ENCODE measurements at places on chromosomes 3 and 15.

DNA sequence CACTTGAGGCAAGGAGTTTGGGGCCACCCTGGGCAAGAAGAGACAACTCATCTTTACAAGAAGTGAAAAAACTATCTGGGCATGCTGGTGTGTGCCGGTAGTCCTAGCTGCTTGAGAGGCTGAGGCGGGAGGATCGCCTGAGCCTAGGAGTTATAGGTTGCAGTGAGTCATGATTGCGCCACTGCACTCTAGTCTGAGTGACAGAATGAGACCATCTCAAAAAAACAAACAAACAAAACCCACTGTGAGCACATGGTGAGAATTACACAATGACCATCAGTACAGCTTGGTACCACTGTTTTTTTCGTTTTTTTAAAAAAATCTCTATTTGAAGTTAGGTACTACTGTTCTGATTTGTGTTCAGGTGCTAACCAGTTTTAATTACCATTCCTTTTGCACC lies 13.6 kb downstream of the VPS39 start:
- DNase-seq: no peak

- no peak for DNase-seq
Measured at GRCh38 chr3:146390006-146390772, 79.2 kb downstream of the PLSCR2 start.

DNA sequence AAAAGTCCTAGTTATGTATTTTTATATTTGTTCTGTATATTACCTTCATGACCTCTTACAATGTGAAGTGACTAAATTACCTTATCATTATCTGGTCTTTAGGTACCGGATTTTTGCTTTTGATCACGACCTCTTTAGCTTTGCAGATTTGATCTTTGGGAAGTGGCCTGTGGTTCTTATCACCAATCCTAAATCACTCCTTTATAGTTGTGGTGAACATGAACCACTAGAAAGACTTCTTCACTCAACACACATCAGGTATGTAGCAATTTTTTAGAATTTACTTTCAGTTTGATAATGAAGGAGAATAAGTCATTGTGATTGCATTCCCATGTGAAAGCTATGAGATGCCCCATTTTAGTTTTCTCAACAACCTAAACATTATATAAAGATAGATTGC lies 18.3 kb downstream of the TMEM62 start:
- DNase-seq: no peak

- no peak for DNase-seq
Measured at GRCh38 chr3:123357275-123357674, 91.6 kb downstream of the ADCY5 start.

DNA sequence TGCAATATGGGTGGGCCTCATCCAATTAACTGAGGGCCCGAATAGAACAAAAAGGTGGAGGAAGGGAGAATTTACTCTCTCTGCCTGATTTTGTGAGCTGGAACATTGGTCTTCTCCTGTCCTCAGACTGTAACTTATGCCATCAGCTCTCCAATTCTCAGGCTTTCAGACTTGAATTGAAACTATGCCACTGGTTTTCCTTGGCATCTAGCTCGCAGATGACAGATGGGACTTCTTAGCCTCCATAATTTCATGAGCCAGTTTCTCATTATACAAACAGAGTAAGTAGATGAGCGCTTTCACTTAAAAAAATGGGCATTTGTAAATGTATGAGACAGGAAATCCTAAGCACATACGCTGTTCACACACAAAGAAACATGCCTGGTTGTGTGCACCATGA lies 8.7 kb upstream of the PTX3 start:
- no peak for DNase-seq

DNA sequence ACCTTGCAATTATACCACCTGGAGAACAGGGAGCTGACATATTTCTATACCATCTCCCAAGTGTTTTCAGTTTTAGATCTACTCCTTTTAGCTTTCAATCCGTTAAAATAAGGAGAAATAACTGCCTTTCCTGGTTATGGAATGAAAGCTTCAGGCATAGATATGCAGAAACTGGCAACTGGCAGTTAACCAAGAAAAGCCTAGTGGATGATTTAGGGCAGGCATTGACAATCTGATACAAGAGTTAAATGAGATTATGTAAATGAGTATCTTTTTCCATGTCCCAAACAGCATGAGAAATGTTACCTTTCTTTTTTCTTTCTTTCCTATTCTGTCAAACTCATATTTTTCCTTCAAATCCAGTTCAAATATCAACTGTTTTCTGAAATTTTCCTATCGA lies 689.1 kb upstream of the DPPA4 start:
- DNase-seq: no peak

DNA sequence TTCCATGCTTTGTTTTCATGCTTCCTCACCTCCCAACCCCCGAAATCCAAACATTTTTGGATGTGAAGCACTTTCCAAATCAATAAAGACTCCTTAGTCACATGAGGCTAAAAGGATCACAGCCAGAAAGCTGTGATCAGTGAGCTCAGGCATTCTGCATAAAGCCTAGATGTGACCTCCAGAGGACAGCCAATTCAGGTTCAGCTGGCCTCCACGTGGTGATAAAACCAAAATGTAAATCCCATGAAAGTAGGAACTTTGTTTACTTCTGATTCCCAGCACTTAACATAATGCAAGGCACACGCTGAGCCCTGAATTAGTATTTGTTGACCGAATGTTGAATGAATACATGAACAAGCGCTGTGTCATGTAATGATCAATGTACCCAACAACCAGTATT lies 249.5 kb upstream of the EOMES start:
- DNase-seq: no peak

DNA sequence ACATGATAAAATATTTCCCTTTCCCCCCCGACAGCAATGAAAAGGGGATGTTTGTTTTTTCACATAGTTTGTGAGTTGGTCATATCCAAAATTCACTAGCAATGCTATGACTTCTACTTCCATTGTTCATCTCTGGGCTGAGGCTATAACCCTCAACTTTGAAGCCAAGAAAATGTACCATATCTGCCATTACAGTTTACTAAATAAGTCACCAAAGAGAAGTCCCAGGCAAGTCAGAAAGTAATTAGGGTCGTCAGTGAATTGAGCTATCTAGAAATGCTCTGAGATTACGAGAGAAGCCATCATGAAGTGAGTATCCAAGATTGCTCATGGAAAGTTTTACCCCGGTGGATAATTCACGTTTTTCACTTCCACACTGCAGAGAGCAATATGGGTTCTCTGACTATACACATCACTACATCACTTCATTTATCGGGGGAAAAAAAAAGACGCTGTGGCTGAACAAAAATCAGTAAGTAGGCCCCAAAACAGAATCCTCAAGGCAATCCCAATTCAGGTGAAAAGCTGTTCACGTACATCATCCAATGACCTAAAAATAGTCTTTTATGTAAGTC lies 1.4 kb downstream of the PEAK1 start:
- DNase-seq: no peak

GRCh38 chr3:194340757-194341400 lies 10.2 kb downstream of the CPN2 start:
- DNase-seq: no peak

- no peak for DNase-seq
Measured at GRCh38 chr15:74724570-74725224, 631 bp downstream of the CYP1A1 start.

DNA sequence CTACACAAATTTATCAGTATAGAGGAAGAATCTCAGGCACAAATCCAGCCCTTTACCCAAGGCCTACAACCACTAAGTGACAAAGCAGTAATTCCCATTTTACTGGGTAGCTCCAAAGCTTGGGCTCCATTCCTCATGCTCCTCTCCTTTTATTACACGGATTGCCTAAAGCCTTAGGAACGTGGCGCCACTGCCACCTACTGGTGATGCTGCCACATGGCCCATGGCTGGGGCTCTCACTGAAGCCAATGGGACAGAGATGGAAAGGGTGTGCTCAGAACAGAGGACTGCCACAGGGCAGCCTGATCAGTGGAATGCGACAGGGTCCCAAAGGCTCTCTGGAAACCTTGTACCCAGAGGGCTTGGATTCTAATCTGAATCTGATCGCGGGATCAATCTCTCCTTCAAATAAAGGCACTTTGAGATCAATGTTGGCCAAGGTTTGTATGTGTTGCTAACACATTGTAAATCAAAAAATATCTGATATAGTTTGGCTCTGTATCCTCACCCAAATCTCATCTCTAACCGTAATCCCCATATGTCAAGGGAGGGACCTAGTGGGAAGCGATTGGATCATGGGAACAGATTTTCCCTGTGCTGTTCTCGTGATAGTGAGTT lies 33.5 kb upstream of the LYZL4 start:
- DNase-seq: peak; percentile 71

- DNase-seq: no peak
Measured at GRCh38 chr3:71156062-71156665, 427.4 kb downstream of the FOXP1 start.
